Tibial nerve (tissue), 4 donors: ENCODE measurements at places on chromosomes 12 and 14.

- no peak for DNase-seq
Observed at GRCh38 chr12:128267131-128267622, at the start of gene TMEM132C. TMEM132C (plus strand) TSS chr12:128267170; CDS start chr12:128267403, 233 bp downstream.

DNA sequence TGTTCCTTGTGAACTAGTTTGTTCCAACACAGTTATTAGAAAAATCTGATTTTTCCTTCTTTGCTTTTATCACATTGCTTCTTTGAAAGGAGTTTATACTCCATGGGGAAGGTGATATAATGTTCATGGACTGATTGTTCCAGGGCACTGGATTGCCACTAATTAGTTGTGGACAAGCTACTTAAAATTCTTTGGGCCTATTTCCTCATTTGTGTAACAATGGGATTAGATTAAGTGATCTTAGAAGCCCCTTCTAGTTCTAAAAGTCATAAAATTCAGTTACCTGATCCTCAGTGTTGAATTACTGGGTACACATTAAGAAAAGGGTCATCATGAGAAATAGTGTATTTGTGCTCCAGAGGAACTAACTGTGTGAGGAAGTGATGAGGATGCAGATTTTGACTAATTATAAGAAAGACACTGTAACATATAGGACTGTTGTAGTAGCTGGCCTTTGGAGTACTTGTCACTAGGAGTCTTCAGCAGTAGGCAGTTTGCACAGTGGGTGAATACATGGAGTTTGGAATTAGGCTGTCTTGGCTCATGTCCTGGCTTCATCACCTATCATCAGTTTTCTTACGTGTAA lies 82.2 kb downstream of the MIA2 start:
- DNase-seq = no peak

DNA sequence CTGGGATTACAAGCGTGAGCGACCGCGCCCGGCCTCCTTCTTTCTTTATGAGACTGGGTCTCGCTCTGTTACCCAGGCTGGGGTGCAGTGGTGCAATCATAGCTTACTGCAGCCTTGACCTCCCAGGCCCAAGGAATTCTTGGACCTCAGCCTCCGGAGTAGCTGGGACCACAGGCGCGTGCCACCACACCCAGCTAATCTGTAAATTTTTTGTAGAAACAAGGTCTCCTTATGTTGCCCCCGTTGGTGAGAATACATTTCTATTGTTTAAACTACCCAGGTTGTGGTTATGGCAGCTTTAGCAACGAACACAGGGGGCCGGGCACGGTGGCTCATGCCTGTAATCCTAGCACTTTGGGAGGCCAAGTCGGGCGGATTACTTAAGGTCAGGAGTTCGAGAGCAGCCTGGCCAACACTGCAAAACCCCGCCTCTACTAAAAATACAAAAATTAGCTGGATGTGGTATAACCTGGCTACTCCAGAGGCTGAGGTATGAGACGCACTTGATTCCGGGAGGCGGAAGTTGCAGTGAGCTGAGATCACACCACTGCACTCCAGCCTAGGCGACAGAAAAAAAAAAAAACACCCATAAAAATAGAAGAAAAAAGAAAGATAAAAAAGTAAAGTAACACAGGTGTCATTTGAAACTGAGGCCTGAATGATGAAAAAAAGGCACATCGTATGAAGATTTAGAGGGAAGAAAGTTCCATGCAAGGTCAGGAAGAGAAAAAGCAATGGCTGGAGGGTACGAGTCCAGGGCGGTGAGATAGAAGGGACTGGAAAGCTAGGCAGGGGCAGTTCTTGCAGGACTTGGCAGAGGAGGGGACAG lies 977 bp upstream of the TMEM120B start:
- no peak for DNase-seq

DNA sequence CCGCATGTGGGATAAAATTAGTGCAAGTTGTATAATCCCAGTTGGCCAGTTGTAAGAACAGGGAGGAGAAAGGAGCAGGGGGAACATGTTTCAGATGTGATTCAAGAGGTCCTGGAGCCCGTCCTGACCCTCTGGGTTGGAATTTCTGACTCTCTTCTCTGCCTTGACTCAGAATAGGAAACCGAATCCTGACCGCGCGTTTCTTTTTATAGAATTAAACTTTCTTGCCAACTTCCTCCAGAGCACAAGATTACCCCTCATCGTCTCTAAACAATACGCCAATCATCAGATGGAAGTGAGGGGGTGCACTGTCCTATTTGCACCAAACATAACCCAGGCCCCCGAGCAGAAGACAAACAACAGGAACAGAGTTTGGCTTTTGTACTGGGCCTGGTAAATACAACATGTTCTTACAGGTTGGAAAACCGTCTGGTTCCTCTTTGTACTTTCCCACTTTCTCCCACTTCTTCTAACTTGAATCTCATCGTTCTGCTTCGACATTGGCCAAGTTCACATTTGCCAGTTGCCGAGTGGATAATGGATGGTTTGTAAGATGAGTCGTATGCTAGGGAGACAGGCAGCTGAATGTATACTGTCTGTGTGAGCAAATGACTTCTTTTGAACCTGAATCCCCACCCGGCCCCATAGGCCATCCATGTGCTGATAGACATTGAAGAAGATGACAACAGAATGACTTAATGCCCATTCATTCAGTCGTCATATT lies 42.6 kb upstream of the MED13L start:
- peak; percentile 74 for DNase-seq

- DNase-seq = no peak
Observed at GRCh38 chr12:19203539-19204506, 74.3 kb downstream of the PLEKHA5 start.

DNA sequence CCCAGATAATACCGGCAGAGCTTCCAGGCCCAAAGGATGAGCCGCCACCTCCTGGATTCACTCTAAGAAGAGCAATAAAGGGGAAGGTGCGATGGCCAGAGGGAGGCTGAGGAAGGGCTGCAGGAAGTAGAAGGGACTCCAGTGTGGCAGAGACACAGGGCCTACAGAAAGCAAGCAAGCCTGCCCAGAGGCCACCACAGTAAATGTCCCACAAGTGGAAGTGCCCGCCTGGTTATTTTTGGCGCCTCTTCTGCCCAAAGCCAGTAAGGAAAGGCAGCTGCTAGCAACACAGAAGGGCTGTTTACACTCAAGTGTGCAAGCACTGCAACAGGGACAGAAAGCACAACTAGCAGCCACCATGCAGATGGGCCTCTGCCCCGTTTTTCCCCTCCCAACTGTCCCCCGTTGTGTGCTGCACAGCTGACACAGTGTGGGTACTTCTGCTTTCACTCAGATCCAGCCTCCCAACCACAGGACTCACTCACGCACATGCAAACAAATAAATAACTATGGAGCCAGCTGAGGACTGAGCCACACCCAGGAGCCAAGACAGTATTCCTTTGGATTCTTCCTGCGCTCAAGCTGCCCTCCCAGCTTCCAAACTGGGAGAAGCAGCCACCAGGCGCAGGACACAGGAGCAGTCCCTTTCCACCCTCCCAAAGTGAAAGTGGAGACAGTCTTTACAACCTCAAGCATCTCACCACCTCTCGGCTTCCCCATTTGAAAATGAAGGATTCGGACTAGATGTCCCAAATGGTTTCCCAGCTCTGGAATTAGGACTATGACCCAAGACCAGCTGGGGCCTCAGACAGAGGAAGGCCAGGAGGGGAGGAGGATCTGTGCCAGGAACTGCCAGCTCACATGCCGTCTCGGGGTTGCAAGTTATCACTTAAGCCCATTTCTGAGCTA lies 40.0 kb upstream of the PNMA1 start:
- no peak for DNase-seq

- no peak for DNase-seq
Observed at GRCh38 chr14:55398679-55399078, 13.0 kb downstream of the ATG14 start.

DNA sequence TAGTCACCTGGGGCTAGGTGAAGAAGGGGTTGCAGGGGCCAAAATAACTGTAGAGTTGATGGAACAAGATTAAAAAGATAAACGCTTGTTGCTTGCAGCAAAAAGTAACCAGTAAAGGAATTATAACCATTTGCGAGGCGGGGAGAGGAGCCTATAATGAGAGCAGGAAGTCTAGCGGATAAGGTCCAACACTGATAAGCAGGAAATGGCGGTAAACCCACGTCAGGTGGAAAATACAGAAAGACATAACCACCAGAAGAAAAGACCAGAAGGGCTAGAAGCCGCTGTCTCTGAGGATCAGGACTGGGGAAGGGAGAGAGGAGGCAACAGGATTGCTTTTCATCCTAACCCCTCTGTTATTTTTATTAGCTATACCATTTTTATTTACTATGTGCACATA lies 303.3 kb downstream of the DPF3 start:
- no peak for DNase-seq

- DNase-seq = no peak
Observed at GRCh38 chr12:61996717-61997116, 263.5 kb upstream of the USP15 start.

GRCh38 chr14:105168979-105169507 lies 467 bp upstream of the JAG2 start:
- no peak for DNase-seq

GRCh38 chr14:21807975-21808374 lies 134.4 kb upstream of the OR4E1 start:
- no peak for DNase-seq

- no peak for DNase-seq
Observed at GRCh38 chr12:111685322-111685810, 390 bp downstream of the BRAP start.

- DNase-seq = no peak
Observed at GRCh38 chr14:76426161-76426696, 50.3 kb downstream of the ESRRB start.

DNA sequence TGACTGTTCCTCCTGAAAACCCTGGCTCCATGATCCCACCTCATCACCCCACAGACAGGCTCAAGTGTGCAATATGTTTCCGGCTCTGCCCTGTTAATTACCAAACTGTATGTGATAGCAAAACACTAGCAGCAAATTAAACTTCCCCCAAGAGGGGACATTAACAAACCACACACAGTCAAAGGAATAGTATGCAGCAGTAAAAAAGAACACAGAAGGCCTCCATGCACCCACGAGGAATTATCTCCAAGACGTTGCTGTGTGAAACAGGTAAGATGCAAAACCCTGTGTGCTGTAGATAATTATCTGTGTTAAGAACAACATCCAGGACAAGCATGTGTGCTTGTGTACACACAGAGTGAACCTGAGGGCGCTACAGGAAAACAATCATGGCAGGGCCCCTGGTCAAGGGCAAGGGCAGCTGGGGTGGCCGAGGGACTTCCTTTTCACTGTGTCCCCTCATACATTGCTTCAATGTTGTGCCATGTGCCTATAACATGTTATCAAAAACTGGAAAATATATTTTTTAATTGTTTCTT lies 35.8 kb downstream of the ITPK1 start:
- no peak for DNase-seq

DNA sequence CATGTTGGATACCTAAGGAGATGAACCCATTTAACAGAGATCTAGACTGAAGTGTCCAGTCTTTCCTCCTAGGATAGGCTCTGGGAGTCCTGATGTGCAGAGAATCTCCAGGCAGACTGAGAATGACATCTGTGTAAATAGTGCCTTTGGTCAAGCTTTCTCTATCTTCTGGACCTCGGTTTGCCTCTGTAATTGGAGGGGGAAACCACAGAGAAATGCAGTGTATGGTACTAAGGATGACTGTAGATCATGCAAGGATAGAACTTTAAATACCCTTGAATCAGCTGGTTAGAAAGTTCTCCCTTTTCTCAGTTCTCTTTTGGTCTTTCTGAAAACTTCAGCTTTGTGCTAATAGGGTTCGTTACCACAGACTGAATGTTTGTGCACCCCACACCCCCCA lies 112.2 kb downstream of the PTPN11 start:
- DNase-seq = no peak

DNA sequence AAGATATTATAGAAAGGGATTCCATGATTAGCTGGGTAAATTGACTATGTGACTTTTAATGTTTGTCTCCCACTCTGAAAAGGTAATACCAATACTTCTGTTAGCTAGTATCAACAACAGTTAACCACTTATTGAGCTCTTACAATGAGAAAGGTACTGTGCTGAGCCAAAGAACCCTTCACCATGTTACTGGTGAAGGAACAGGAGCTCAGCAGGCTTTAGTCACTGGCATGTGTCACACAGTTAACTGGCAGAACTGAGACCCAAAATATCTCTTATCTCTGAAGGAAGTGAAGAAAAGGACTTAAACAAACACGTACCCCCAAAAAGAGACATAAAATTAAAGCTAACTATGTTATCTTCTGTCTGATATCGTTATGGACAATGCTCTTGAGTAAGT lies 170.6 kb downstream of the MED13L start:
- no peak for DNase-seq

DNA sequence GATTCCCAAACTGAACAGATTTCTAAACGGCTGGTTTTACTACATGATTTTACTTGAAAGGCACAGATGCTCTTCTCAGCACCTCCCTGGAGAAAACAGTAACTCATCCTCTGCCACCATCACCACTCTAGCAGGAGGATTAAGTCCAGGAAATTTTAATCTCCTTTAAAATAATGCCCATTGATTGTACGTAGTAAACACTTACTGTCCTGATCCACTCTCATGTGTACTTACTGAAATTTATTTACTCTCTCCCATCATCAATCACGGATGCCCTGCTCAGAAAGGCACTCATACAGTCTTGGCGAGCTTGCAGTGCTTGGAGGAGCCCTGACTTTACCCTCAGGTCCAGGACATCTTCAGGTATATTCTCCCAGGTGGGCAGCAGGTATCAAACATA lies 239.8 kb upstream of the EGLN3 start:
- no peak for DNase-seq

DNA sequence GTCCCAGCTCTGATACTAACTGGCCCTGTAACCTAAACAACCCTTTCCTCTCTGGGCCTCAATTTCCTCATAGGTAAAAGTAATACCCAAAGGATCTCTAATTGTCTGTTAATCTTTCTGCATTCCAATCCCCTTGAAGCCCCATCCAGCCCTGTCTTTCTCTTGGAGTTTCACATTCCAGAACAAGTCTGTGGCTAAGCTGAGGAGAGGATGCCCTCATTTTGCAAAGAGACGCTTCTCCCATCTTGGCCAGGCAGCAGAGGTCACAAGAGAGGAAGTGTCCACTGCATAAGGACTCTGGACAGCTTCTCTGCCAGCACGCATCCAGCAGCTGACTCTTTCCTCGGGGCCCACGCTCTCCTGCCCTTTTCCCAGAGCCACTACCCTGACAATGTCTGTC lies 263.4 kb upstream of the FKBP4 start:
- no peak for DNase-seq

GRCh38 chr12:58309806-58310205 lies 368.4 kb downstream of the ATP23 start:
- DNase-seq = no peak

GRCh38 chr12:54475537-54475936 lies 2.1 kb upstream of the GTSF1 start:
- DNase-seq = no peak

DNA sequence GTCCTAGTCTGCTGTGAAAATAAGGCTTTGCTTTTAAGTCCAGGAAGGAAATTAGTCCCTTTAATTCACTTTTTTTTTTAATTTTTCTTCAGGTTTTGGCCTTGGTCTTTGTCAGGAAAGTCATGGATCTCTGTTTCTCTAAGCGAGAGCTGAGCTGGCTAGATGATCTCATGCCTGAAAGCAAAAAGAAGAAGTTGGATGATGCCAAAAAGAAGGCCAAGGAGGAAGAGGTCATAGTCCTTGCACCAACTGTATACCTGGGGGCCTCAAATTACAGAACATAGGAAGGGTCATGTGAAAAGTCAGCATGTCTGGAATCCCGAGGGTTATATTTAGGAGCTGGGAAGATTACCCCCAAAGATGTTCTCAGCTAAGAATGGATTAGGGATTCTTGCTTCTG lies 72.3 kb downstream of the SLC4A8 start:
- no peak for DNase-seq

GRCh38 chr12:69515394-69515930 lies 45.3 kb downstream of the FRS2 start:
- no peak for DNase-seq

- DNase-seq = no peak
Observed at GRCh38 chr12:14408208-14408607, 42.7 kb downstream of the ATF7IP start.

GRCh38 chr12:82627799-82628198 lies 58.9 kb upstream of the TMTC2 start:
- DNase-seq = no peak
